ENCODE measurements at places on chromosomes 6 and 20. TPM values are rescaled to one million over a fixed set of nuclear protein-coding genes. Genes with fewer than 3 reads are reported as not detected.

DNA sequence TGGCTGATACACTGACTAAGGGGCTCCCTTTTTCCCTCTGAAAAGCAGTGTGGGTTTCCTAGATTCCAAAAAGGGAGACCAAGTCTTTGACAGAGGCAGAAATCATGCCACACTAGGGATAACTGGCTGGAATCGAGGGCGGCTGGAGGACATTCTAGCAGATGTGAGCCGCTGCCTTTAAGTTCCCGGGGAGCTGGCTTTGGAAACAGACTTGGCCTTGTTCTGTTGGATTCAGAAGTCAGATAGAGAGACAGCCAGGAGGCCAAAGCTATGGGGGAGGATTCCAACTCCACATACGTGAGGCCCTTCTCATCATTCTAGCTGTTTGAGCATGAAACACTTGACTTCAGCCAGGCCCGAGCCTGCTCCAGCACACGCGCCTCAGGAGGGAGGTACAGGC, 109.9 kb upstream of the FOXC1 start:
- no peak for DNase-seq
- H3K36me3 ChIP-seq = no peaks in the 10 kb centered on the region
- no peaks in the 10 kb centered on the region for H3K4me1 ChIP-seq
- no peak overlapping the region for H3K4me3 ChIP-seq
- no peak overlapping the region for H3K27ac ChIP-seq
- H3K27me3 ChIP-seq = peaks cover 4% of the 10 kb centered on the region

DNA sequence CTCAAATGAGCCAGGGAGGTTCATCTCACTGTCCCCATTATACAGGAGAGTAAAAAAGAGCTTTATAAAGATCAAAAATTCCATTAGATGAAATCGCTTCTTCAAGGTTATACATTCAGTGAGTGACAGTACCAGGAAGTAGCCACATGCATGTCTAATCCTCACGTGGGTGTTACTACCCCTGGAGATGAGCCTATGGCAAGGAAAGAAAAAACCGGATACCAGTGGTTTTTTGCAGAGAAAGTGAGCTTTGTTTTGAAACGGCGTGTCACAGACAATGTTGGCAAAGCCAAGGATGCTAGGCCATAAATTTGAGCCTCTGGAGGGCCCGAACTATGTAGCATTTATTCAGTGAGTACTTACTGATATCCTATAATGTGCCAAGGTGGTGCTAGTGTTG, 215.0 kb upstream of the RIN2 start:
- no peak overlapping the region for H3K27ac ChIP-seq
- H3K4me1 ChIP-seq = peaks cover 8% of the 10 kb centered on the region
- no peaks in the 10 kb centered on the region for H3K27me3 ChIP-seq
- DNase-seq = no peak
- H3K36me3 ChIP-seq = no peaks in the 10 kb centered on the region

GRCh38 chr6:107396211-107396610, 63.2 kb downstream of the PDSS2 start:
- H3K36me3 ChIP-seq = no peaks in the 10 kb centered on the region
- no peak overlapping the region for H3K27ac ChIP-seq
- H3K27me3 ChIP-seq = no peaks in the 10 kb centered on the region
- no peak for DNase-seq
- no peak overlapping the region for H3K4me3 ChIP-seq
- H3K4me1 ChIP-seq = no peaks in the 10 kb centered on the region

DNA sequence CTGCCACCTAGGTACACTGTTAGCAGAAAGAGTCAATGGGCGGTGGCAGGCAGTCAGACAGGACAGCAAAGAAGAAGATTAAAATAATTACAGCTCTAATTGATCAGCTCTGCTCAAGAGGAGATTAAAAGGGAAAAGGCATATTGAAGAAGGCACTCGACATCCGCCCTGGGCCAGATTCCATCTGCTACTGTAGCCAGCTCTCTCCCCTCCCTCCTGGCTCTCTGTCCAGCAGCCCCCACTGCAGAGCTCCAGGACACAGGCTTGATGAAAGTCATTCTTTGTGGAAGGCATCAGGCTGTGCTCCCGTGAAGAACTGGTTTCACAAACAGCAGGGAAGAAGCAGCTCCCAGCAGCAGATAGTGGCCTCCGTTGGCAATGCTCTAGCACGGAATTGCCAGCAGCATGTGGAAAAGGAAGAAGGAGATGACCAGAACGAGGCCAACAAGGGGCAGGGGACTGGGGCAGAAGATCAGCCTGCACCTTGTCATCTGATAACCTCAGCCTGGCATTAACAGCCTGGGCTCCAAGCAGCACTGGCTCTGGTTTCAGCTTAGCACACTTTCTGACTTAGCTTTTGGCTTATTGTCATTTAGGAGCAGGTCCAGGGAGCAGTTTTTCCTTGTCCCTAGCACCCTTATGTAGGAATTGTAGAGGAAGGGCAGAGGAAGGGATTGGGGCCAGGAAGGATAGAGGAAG, 465.9 kb downstream of the KIF16B start:
- H3K27me3 ChIP-seq = no peaks in the 10 kb centered on the region
- H3K4me3 ChIP-seq = no peak overlapping the region
- DNase-seq = no peak
- H3K36me3 ChIP-seq = no peaks in the 10 kb centered on the region

GRCh38 chr6:49978332-49979226, 9.2 kb upstream of the DEFB113 start:
- no peak overlapping the region for H3K4me3 ChIP-seq
- no peaks in the 10 kb centered on the region for H3K36me3 ChIP-seq
- H3K27me3 ChIP-seq = no peaks in the 10 kb centered on the region
- H3K4me1 ChIP-seq = no peaks in the 10 kb centered on the region
- no peak overlapping the region for H3K27ac ChIP-seq
- no peak for DNase-seq

- no peaks in the 10 kb centered on the region for H3K27me3 ChIP-seq
- peaks cover 35% of the 10 kb centered on the region for H3K4me1 ChIP-seq
- H3K27ac ChIP-seq = peak overlapping the region; percentile 92
- H3K36me3 ChIP-seq = no peaks in the 10 kb centered on the region
- no peak for DNase-seq
Measured at GRCh38 chr6:139940741-139941729, 566.6 kb upstream of the CITED2 start.

- no peaks in the 10 kb centered on the region for H3K4me1 ChIP-seq
- no peak overlapping the region for H3K4me3 ChIP-seq
- H3K27ac ChIP-seq = no peak overlapping the region
Measured at GRCh38 chr6:16061818-16062217, 67.1 kb upstream of the MYLIP start.

DNA sequence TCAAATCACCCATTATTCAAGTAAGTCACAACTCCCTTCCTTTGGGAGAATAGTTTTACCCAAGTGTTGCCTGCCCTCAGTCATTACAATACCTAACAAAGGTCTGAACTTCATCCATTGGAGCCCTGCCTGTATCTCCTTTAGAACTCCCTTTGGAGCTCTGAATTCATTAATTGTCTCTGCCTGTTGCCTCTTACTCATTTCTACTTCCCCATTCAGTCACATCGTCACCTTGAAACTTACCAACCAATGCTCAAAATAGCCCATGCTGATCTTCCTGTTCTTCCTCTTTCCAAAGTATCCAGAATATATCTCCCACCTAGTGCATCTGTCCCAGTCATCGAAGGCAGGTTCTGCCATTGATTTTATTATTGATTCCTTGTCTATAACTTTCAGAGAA, 120.7 kb upstream of the ADGRF1 start:
- no peak overlapping the region for H3K4me3 ChIP-seq
- peaks cover 9% of the 10 kb centered on the region for H3K4me1 ChIP-seq

GRCh38 chr20:59696476-59696875, 92.1 kb downstream of the PHACTR3 start:
- H3K4me3 ChIP-seq = no peak overlapping the region
- no peak overlapping the region for H3K27ac ChIP-seq
- no peaks in the 10 kb centered on the region for H3K36me3 ChIP-seq
- no peaks in the 10 kb centered on the region for H3K4me1 ChIP-seq
- DNase-seq = no peak

DNA sequence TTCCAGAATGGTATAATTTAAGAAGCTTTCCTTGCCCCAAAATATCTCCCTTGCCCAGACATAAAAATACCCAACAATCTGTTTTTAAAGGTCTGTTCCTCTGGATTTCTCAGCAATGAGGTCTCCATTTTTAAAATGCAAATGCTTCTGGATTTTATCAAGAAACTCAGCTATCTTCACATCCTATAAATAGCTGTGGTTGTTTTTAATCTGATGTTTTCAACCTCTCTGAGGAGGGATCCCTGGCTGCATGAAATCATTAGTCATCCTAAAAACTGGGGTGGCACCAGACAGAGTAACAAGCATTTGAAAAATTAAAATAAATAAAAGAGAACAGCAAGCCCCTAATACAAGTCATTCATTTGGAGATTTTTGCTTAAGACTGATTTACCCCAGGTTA, 168.5 kb upstream of the ID4 start:
- no peak for DNase-seq
- peaks cover 12% of the 10 kb centered on the region for H3K4me1 ChIP-seq
- no peaks in the 10 kb centered on the region for H3K36me3 ChIP-seq
- H3K27me3 ChIP-seq = no peaks in the 10 kb centered on the region
- H3K4me3 ChIP-seq = no peak overlapping the region

Gene HRH3
- total RNA-seq = not detected

Gene SRMS
- not detected for total RNA-seq

Gene GDAP1L1
- not detected for total RNA-seq

Gene TFAP2A
- 0.36 TPM for total RNA-seq

Gene DAAM2
- 46.9 TPM for total RNA-seq

Gene LRRC73
- total RNA-seq = 0.59 TPM
